Erythroblast (primary cell): ENCODE measurements at places on chromosomes 4 and X.
A peak's percentile ranks its signal among the peaks of the same experiment; 100 is the strongest.

GRCh38 chr4:1399508-1400190, 6.6 kb downstream of the NKX1-1 start:
- DNase-seq, result no peak

GRCh38 chrX:21733705-21734104, 24.2 kb downstream of the SMPX start:
- no peak for DNase-seq

DNA sequence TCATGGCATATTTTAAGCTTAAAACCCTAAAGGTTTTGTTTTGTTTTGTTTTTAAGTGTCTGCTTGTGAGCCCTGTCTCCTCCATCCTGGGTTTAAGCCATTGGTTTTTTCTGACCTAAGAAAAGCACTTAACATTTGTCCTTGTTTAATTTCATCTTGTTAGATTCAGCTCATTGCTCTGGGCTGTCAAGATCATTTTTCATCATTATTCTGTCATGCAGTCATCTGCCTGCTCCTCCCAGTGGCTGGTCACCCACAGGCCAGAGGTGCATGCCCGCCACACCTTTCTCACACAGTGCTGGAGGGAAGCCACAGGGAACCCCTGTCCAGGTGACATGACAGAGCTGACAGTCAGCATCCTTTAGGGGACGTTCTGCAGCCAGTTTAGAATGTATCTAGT, 11.7 kb upstream of the REELD1 start:
- DNase-seq, result no peak

GRCh38 chrX:112819813-112820212, 20.8 kb downstream of the AMOT start:
- no peak for DNase-seq

GRCh38 chr4:128191115-128191781, 96.4 kb downstream of the PGRMC2 start:
- DNase-seq, result peak; percentile 87

DNA sequence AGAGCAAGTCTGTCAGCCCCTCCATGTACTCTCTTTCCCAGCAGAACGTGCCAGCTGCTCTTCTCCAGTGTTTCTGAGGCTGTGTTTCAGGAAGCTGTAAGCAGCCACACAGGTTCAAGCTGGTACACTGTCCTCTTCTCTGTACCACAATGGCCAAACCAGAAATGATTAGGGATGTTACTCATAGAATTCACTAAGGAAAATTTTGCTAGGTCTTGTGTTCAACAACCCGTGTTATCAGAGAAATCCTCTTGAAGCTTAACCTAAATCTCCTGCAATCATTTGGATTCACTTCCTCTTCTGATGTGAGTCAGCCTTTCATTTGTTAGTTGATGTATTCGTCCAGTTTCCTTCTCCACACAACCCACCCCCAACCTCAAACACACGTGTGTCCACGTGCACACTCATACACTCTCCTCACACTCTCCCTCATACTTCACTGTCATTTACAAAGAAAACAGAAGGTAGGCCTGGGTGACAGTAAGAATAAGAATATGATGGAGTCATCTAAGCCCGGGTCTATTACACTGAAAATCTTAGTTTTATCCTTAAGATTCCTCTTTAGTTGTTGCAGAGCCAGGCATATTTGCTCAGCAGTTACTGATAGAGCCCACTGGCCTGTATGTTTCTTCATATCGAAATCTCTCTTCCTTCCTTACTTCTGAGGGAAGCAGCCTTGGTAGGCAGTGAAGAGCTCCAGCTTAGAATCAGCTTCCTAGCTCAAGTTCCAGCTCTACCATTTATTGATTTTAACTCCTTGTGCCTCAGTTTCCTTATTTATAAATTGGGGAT, 63.4 kb downstream of the DCUN1D4 start:
- no peak for DNase-seq
